ENCODE measurements at places on chromosomes 4 and X.

DNA sequence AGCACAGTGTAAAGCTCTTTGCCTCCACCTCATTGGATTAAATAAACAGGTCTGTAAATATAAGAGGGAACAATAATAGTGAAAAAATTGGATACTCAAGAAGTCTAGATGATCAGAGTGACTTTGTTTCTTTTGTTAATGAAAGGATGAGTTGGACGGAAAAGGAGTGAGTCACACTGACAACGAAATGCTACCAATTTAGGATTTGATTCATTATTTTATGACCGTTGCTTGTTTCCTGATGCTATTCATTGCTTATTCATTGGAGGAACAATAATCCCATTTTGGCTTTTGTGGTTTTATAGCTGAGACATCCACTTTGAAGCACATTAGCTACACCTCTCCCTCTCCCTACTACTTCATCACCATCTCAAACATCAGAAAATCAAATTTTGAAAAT, 74.4 kb upstream of the DYNLT3 start:
- DNase-seq, result no peak

DNA sequence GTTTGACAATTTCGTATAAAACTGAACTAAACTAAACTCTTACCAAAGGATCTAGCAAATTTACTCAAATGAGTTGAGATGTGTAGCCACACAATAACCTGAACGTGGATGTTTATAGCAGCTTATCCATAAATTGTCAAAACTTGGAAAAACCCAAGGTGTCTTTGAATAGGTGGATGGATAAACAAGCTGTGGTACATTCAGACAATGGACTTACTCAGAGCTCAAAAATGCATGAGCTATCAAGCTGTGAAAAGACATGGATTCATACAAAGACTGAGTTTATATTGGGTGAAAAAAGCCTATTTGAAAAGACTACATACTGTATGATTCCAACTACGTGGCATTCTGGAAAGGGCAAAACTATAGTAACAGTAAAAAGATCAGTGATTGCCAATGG, 69.5 kb downstream of the LARP1B start:
- no peak for DNase-seq

DNA sequence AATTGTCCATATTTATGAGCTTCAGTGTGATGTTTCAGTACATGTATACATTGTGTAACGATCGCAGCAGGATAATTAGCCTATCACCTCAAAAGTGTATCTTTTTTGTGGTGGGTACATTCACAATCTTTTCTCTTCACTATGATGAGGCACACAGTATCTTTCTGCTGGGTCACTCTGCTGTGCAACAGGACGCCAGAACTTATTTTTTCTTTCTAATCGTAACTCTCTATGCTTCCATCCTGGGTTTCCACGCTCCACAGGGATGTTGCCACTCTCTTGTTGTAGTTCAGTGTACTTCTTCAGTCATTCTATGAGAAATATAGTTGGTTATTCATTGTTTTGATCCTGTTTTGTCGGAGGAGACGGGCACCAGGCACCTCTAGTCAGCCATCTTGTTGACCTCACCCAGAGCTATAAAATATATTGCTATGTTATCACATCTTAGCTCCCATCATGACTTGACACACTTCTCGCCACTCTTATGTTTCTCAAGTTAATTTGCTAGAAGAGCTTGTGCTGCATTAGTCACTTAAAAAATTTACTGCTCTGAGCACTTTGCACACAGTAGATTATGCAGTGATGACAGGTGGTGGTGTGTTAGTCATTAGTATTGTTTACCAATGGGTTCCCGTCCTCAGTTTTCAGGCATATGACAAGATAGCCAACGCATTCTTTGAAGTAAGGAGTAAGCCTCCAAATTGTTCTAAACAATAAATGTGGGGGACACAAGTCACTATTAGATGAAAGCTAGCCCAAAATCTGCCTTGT, 1002.7 kb upstream of the PCDH7 start:
- DNase-seq, result no peak

- DNase-seq, result no peak
Observed at GRCh38 chrX:130419263-130419662, 17.5 kb downstream of the RBMX2 start.

DNA sequence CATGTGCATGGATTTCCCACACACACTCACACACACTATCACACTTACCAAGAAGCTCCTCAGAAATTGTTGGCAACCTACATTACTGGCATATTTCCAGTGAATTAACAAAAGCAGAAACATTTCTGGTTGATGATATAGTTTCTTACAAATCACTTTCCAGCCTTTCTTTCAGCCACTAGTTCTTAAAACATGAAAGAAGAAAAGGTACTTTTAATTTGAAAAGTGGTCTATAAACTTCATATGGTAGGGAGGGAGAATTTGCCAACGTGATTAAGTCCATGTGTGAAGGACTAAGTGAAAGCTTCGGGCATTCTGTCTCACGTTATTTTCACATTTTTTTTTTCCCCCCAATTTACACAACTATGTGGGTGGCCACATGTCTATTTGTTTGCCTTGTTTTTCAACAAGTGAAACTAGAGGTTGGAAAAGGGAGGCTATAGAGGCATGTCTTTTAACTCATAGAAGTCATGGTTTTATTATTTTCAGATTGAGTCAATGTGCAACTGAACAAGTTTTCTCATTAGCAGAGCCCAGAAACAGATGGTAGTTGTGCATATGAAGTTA, 832.1 kb upstream of the INTU start:
- no peak for DNase-seq

DNA sequence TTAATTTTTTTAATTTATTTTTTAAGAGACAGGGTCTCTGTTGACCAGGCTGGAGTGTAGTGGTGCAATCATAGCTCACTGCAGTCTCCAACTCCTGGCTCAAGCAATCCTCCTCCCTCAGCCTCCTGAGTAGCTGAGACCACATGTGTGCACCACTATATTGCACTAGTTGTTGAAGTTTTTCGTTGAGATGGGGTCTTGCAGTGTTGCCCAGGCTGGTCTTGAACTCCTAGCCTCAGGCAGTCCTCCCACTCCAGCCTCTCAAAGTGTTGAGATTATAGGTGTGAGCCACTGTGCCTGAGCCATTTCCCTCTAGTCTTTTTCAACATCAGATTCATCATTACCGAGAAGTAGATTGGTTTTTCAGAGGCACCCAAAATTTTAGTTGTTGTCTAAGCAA, 165.7 kb downstream of the DCLK2 start:
- no peak for DNase-seq

DNA sequence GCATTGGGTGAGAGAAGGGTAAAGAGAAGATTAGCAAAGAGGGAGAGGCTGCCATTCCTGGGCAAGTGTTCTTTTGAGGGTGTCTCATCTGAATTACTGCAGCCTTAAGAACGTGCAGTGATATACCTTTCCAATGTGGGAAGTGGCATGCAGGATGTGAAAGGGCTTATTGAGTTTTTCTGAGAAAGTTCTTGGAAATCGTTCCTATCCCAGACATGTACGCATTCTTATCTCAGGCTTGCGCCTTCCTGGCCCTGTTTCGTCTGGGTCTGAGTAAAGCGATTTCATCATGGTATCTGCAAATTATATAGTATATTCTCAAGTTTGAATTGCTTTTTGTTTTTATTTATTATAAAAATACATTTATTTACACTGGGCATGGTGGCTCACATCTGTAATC, 699.8 kb downstream of the TRAM1L1 start:
- DNase-seq, result no peak

GRCh38 chr4:150909116-150909515, 106.0 kb downstream of the LRBA start:
- DNase-seq, result no peak

DNA sequence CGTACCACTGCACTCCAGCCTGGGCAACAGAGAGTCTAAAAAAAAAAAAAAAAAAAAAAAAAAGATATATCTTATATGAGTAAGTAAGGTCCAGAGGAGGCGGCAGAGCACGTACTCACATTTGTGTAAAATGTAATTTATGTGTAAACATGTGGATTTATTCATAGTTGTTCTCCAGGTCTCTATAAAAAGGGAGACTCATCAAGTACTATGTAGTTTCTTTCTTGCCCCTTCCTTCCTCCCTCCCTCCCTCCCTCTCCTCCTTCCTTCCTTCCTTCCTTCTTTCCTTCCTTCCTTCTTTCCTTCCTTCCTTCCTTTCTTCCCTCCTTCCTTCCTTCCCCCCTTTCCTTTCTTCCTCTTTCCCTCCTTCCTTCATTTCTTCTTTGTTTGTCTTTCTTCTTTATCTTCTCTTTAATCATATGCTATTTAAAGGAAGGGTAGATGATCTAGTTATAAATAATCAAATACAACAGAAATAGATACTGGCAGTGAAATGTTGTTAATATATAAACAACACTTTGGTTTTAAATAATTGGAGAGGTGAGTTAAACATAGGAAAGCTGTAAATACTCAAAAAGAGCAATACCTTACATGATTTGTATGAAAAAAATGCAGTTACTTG, 344.8 kb downstream of the ANK2 start:
- DNase-seq, result no peak

GRCh38 chr4:16532240-16532970, 306.1 kb upstream of the TAPT1 start:
- no peak for DNase-seq

DNA sequence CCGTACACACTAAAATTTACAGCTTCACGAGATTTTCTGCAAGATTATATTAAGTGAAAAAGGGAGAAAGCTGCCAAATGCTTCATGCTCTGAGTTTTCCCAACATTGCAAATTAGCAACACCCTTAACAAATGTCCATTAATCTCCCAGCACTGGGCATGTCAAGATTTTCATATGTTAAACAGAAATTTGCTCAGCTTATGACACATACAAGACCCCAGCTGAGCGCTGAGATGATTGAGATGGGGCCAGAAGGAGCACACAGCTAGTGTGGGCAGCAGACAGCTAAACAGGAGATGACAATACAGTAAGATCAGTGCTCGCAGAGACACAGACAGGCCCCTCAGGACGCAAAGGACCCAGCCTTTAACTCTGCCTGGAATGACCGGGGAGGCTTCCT, 208.8 kb downstream of the STK32B start:
- DNase-seq, result no peak

DNA sequence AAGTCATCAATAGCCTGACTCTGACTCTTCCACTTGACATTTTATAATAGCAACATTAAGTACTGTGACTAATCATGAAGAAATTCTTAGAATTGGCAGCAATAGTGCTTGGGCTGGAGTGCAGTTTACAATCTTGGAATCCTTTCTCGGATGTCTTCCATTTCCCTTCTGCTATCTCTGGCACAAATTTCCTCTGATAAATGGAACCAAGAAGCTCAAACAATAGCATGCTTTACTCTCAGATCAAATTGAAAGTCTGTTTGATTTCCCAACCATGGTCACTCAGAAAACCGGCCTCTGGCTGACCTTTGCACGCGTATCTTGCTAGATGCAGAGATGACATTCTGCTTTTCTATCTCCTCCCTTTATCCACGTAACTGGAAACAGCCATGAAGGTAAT, 99.0 kb upstream of the SPANXC start:
- DNase-seq, result no peak

DNA sequence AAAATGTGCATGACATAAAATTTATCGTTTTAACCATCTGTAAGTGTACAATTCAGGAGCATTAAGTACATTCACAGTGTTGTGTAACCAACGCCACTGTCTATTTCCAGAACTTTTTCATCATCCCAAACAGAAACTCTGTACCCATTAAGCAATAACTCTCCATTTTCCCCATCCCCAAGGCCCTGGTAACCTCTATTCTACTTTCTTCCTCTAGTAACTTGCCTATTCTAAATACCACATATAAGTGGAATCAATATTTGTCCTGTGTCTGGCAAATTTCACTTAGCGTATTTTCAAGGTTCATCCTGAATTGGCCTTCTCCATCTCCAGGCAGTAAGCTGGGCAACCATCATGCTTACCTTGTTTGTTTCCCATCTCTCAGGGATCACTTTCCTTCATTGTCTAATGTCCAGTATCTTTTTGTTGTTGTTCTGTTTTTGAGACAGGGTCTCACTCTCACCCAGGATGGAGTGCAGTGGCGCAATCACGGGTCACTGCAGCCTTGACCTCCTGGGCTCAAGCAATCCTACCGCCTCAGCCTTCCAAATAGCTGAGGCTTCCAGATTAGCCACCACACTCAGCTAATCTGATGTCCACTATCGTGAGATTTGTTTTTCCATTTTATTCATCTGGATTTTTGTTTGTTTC, 17.7 kb upstream of the GRIPAP1 start:
- no peak for DNase-seq

- no peak for DNase-seq
Observed at GRCh38 chr4:152485726-152486276, 50.1 kb downstream of the FBXW7 start.

DNA sequence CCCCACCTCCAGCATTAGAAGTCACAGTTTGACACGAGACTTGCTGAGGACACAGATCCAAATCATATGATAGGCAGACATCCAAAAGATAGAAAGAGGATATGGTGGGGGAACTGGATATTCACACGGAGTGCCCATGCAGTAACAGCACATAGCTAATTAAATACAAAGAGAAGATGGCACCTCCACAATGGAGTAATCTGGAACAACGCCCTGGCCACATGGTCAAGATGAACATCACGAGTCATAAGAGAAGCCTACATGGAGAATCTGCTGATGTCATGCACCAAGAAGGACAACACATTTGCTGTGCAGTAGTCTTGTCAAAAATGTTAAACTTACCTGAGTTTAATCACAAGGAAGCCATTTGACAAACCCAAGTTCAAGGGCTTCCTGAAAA, 10.1 kb upstream of the LOC101059915 start:
- no peak for DNase-seq

GRCh38 chrX:131854581-131854980, 168.5 kb upstream of the STK26 start:
- DNase-seq, result no peak

GRCh38 chr4:101000496-101000895, 346.8 kb downstream of the PPP3CA start:
- DNase-seq, result no peak

DNA sequence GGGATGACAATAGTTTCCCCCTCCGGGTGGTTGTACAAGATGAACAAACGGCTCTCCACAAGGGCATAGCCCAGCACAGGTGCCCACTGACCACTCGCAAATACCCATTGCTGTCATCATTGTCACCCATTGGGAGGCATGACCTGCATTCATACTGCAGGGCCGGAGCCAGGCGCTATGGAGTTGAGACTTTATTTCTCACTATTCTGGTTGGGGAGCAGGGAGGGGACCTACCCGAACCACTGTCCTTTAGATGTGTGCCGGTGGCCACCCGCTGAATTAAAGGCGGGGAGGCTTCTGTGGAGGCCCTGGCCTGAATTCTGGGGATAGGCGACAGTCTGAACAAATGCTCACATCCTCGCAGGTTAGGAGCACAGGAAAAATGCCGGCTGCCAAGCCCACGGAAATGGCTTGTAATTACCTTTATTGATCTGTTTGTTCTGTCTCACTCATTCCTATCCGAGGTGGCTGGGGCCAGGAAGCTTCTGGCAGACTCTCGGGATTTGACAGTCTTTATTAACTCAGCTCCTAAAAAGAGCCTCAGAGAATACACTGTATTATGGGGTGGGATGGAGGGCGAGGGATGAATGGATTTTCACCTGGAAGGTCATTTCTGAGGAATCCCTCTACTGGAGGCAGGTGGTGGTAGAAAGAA, 125.1 kb upstream of the PSAPL1 start:
- no peak for DNase-seq

DNA sequence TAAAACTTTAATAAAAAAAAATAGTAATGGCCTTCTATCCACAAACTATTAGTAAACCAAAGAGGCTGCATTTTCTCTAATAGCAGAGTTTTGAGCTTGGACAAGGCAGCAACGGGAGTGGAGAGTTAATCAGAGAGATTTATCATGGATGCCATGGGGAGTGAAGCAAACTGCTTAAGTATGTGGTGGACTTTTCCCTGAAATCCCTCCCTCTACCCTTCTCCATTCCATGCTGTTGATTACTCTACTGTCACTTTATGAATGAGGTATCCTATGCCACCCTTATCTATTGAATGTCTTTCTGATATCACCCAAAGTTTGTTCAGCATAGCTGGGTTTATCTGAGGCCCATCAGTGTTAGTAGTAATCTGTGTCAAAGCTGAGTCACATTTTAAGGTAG, 335.6 kb upstream of the TRAM1L1 start:
- DNase-seq, result no peak
